Naive thymus-derived CD8-positive, alpha-beta T cell (primary cell): ENCODE measurements at places on chromosomes 11 and 22.

DNA sequence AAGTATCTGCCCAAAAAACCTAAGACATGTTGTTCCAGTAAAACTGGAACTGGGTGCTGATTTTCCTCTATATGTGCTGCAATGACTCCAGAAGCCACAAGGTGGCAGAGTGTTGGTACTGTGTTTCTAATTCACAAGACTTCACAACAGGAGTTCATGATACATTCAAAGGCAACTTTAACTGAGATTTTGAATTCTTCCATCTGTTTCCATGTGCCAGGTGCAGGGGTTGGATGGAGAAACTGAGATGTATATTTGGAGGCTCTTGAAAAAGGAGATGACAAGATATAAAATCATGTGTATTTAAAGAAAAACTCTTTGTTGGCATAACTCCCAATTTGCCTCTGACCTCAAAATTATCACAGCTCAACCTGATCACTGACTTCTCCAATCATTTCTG, 1098.6 kb upstream of the CCDC90B start:
- DNase-seq = peak; percentile 7

DNA sequence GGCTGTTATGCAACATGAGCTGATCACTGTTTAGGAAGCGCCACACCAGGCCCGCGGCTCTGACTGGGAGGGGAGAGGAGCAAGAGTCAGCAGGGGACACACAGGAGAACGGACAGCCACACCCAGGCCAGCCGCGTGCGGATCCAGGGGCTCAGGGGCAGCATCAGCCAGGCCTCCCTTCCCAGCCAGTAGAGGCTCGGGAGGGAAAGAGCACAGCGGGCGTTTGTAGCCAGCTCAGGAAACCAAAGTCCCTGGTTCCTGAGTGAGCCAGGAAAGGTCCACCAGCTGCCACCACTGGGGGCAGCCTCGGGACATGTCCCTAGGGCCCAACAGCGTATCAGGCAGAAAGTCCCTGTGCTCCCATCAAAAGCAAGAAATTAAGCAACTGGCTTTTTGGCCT, 71.8 kb upstream of the PITPNB start:
- no peak for DNase-seq

GRCh38 chr11:107740271-107740670, 28.4 kb upstream of the SLN start:
- DNase-seq = no peak

DNA sequence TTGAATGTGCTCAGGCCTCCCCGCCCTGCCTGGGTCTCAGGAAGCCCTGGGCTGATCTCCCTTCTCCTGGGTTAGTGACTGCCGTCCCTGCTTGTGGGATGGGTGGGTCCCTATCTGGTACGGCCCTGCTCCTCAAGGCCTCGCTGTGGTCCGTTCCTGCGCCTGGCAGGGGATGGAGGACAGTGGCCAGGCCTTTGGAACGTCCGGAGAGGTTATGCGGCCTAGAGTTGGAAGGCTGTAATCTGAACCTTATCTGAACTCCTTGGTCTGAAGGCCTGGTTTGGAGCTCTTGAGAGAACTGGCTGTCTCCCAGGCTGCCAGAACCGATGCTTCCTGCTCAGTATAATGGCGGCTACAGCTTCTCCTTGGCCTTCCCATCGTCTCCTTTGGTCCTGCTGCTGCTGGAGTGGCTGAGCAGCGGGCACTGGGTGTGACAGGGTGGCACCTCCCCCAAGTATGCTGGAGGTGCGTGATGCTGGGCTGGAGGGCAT, 72.8 kb downstream of the FLI1 start:
- DNase-seq = no peak

DNA sequence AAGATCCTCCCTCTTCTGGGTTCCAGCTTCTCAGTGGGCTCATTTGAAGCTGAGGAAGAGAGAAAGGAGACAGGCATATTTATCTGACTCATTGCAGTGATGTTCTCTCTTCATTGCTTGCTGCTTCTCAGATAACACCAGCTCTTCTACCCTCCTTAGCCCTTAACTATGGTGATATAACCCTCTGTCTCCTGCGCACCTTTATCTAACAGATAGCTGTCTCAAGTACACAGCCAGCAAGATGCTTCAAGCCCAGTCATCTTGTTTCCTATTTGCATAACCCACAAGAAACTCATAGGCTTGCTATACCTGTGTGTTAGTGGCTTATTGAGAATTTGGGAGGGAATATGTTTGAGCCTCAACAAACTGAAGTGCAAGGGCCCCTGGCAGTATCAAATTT, 12.6 kb downstream of the PRSS23 start:
- no peak for DNase-seq

DNA sequence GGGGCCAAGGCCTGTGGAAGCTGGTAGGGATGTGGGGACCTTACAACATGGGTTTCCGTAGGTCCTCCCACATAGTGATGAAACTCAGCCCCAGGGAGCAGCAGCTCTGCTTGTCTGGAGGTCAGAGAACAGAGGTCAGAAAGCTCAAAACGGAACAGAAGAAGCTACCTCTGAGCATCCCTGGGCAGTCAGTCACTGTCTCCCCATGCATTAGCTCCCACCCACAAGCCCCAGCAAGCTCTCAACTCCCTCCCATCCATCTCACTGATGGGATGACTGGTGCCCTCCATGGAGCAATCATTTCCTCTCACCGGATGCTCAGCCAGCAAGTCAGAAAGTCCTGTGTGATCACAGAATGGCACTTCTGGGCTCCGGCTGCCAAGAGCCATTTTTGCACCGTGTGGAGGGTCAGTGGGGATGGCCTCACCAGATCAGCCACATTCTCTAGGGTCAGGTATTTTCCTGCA, 1.9 kb downstream of the TPP1 start:
- DNase-seq = no peak
